ENCODE measurements at places on chromosomes 3 and 15. TPM values are rescaled to one million over a fixed set of nuclear protein-coding genes. Genes with fewer than 3 reads are reported as not detected.

- no peak overlapping the region for H3K4me3 ChIP-seq
- H3K36me3 ChIP-seq: peaks cover 1% of the 10 kb centered on the region
- no peak overlapping the region for H3K27ac ChIP-seq
- H3K4me1 ChIP-seq: no peaks in the 10 kb centered on the region
These were observed 10.5 kb downstream of the ITIH4 start for GRCh38 chr3:52819936-52820335.

- no peak overlapping the region for H3K4me3 ChIP-seq
- DNase-seq: no peak
- peaks cover 4% of the 10 kb centered on the region for H3K36me3 ChIP-seq
- peaks cover 4% of the 10 kb centered on the region for H3K27me3 ChIP-seq
- H3K4me1 ChIP-seq: no peaks in the 10 kb centered on the region
These were observed 70.5 kb downstream of the NPAP1 start for GRCh38 chr15:24746094-24746493.

DNA sequence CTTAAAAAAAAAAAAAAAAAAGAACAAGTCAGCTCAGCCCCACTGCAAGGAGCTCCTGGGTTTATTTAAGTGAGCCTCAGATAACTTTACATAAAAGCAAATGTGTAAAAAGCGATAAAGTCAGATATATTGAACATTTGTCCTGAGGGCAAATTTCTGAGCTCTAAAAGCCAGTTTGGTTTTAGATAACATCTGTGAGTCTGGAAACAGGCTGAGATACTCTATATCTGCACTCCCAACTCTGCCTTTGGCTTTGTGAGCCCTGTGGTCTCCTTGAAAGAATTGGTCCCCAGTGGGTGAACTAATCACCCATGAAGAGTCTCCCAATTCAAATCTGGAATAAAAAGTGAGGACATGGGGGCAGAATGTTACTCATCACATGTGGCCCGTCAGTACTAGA, 104.6 kb downstream of the APBA2 start:
- peaks cover 31% of the 10 kb centered on the region for H3K4me1 ChIP-seq
- peaks cover 6% of the 10 kb centered on the region for H3K36me3 ChIP-seq
- no peak overlapping the region for H3K27ac ChIP-seq
- DNase-seq: no peak
- no peak overlapping the region for H3K4me3 ChIP-seq
- H3K27me3 ChIP-seq: no peaks in the 10 kb centered on the region

GRCh38 chr3:33401781-33402180, 38.4 kb downstream of the UBP1 start:
- no peaks in the 10 kb centered on the region for H3K27me3 ChIP-seq
- no peak for DNase-seq
- H3K4me3 ChIP-seq: no peak overlapping the region
- peaks cover 9% of the 10 kb centered on the region for H3K36me3 ChIP-seq
- H3K27ac ChIP-seq: no peak overlapping the region

- DNase-seq: no peak
- H3K4me3 ChIP-seq: no peak overlapping the region
- no peaks in the 10 kb centered on the region for H3K27me3 ChIP-seq
- H3K4me1 ChIP-seq: no peaks in the 10 kb centered on the region
These were observed 213.4 kb upstream of the PEX5L start for GRCh38 chr3:180250172-180250571.

GRCh38 chr3:127286571-127287140, 1.2 kb downstream of the PRR20G start:
- H3K4me1 ChIP-seq: no peaks in the 10 kb centered on the region
- H3K4me3 ChIP-seq: no peak overlapping the region
- DNase-seq: no peak
- peaks cover 10% of the 10 kb centered on the region for H3K27me3 ChIP-seq
- no peak overlapping the region for H3K27ac ChIP-seq
- H3K36me3 ChIP-seq: peaks cover 8% of the 10 kb centered on the region

- H3K4me3 ChIP-seq: peak overlapping the region; percentile 93
- H3K36me3 ChIP-seq: no peaks in the 10 kb centered on the region
- peak overlapping the region; percentile 91 for H3K27ac ChIP-seq
- DNase-seq: no peak
- no peaks in the 10 kb centered on the region for H3K27me3 ChIP-seq
These were observed 412 bp downstream of the SLC41A3 start for GRCh38 chr3:126083511-126083912.

- no peak overlapping the region for H3K4me3 ChIP-seq
- no peaks in the 10 kb centered on the region for H3K27me3 ChIP-seq
- peaks cover 4% of the 10 kb centered on the region for H3K36me3 ChIP-seq
- H3K27ac ChIP-seq: no peak overlapping the region
These were observed 203.8 kb downstream of the TCF12 start for GRCh38 chr15:57122080-57122840.

GABRA5 gene
- total RNA-seq: not detected

WWTR1 gene
- total RNA-seq: 0.58 TPM
